ENCODE measurements at places on chromosomes 4 and X. TPM values are rescaled to one million over a fixed set of nuclear protein-coding genes. Genes with fewer than 3 reads are reported as not detected.

SMAD1 gene
- total RNA-seq, result 25.2 TPM

NLGN4X gene
- 1.4 TPM for total RNA-seq

CENPVL2 gene
- total RNA-seq, result not detected

CT45A1 gene
- total RNA-seq, result not detected

ATOH1 gene
- not detected for total RNA-seq

SULT1E1 gene
- total RNA-seq, result 146 TPM

IL3RA gene
- 21.6 TPM for total RNA-seq

CPE gene
- total RNA-seq, result 17.1 TPM

PPARGC1A gene
- total RNA-seq, result 8.6 TPM

LDOC1 gene
- 20.1 TPM for total RNA-seq

- peak; percentile 82 for DNase-seq
Observed at GRCh38 chrX:103533511-103534216, 14.4 kb upstream of the RAB40A start.

DNA sequence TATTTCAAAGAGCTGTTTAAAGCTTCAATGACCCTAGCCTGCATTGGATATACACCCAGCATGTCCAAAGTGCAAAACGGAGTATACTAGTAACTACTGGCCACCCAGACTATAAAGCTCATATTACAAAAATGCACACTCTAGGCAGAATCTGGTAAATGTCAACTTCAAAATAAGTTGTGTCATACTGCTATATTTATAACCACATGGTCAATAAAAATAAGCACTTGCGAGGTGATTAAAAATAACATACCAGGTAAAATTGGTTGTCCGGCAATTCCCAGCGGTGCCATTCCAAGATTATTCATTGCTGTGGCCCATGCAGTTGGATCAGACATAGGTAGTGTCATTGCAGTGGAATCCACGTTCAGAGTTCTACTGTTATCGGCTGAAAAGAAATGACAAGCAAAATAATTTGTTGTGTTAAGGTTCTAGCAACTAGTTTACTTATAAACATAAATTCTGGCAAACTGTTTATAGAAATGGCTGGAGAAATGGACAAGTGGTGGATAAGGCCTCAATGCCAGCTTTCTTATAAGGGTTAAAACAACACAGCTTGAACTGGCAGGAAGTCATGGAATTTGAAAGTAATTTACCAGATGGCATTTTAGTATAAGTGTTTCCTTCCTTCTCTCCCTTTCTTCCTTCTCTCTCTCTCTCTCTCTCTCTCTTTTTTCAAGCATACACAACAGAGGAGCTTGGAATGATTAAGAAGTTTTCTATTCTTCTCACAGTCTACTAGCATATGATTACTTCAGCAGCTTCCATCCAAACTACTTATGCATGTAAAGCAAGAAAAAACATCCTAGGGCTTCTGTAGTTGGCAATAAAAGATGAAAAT is 199.9 kb downstream of the ENOX2 start:
- peak; percentile 20 for DNase-seq

DNA sequence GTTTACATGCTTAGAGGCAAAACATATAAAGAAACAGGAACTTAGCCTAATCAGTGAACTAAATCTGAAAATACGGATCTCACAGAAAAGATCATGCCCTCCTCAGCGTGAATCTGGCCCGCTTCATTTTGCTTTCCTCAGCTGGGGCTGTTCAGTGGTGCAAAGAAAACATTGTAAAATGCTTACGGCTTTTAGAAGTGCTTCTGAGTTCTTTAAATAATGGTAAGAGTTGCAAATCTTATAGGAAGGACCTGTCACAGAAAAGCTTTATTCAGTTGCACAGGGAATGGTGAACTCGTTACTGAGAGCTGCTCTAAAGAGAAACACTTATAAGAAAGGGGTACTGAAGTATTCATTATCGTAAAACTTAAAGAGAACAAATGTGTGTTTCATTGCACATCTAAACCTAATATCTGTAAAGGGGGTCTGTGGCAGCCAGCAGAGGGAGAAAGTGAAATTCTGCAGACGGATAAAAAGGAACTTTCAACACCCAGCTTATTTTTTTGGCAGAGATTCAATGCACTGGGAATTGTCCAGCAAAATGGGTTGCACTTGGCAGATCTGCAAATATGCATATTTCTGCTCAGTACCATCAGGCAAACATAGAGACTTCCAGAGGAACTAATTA is 139.2 kb upstream of the ANK2 start:
- peak; percentile 92 for DNase-seq

DNA sequence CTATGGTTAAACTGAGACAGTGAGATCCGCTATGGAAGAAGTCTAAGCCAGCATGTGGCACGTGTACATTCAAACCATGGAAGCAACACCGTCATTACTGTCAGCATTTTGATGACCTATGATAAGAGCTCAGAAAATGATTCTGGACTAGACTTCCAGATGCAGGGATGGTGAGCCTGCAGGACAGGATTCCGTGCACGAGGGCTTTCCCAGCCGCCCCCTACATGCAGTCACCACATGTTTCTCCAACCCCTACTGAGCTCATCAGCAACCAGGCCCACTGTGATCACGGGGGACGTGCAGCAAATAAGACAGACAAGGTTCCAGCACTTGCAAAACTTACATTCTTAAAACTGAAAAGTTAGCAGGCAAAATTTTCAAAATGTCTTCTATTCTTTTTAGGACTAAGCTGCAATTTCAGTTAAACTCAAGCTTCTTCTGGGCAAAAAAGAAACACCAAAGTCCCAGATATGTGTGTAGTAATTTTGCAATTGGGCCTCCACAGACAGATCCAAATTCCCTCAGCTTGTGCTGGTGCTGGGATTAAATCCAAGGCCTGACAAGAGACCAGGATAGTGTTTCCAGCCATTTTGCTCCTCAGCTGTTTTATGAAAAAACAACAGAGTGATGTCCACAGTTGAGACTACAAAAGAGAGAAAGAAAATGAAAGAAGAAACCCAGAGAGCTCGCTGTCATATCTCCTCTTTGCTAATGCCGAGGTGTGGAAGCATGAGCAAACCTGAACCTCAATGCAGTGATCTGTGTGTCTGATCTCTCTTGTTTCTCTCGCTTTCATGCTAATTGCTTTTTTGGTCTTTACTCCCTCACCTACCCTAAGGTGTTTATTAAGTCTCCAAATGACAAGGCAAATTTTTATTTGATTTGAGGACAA is 118.2 kb downstream of the AFAP1 start:
- DNase-seq, result peak; percentile 41

GRCh38 chr4:157226035-157226434 is 5.5 kb downstream of the GRIA2 start:
- DNase-seq, result no peak

GRCh38 chr4:186826846-186827533 is 103.3 kb upstream of the FAT1 start:
- DNase-seq, result no peak

- no peak for DNase-seq
Observed at GRCh38 chrX:71994601-71995000, 84.0 kb downstream of the NHSL2 start.

- DNase-seq, result peak; percentile 8
Observed at GRCh38 chr4:107050525-107051135, 14.5 kb upstream of the DKK2 start.

- no peak for DNase-seq
Observed at GRCh38 chr4:48223633-48224295, 45.9 kb downstream of the TEC start.

GRCh38 chr4:85476381-85476780 is 1.4 kb downstream of the ARHGAP24 start:
- no peak for DNase-seq

GRCh38 chr4:111074523-111075114 is 451.7 kb upstream of the PITX2 start:
- DNase-seq, result no peak

GRCh38 chr4:61406677-61407076 is 206.6 kb downstream of the ADGRL3 start:
- DNase-seq, result no peak

GRCh38 chrX:80282535-80282934 is 137.7 kb upstream of the TENT5D start:
- no peak for DNase-seq

DNA sequence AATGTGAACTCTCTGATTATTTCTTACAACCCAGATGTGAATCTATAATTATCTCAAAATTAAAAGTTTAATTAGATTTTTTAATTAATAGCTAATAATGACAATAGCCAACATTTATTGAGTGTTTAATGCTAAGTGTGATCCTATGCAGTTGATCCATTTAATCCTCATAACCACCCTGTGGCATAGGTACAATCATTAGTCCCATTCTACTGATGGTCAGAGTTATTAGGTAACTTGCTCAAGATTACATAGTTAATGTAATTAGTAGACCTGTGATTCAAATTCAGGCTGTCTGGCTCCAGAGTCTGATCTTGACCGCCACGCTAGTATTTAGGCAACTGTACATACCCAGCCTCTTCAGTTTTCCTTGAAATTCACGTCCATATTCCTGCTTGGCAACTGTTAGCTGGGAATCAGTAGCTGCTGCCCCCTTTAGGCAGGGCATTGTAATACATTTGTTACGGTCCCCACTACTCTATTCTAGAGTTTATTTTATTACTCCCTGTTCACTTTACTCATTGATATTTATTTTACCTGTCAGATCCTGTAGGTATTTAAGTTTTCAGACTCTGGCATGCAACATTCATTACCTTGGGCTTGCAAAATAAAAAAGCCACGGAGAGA is 20.6 kb upstream of the TEC start:
- DNase-seq, result no peak

DNA sequence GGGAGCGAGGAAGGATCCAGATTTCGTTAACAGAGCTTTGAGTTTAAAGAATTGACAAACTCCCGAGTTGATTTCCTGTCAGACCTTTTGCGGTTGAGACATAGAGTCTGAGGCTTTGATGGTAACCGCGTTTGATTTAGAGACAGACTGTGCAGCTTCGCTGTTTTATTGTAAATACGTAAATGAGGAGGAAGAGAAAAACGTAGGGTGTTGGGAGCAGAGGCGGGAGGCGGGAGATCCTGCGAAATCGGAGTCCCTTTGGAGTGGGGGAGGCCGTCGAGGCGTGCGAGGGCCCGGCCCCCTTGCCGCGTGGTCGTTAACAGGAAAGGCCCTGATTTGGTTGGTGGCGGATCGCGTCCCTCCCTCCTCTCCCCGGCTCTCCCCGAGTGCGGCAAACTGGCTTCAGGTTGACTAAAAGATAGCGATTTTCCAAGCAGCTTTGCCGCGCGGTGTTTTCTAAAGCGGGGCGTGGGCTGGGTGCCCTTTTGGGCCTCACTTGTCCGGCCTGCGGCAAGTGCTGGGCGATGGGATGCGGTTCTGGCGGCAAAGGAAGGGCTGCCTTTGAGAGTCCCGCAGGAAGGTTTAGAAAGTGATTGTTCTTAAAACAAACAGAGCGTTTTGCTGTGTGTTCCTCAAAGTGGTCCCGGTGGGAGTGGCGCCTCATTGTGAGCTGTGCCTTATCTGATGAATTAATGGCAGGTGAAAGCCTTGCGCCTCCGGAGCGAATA is 857 bp downstream of the SCML1 start:
- peak; percentile 65 for DNase-seq

- no peak for DNase-seq
Observed at GRCh38 chr4:158130204-158130603, 42.6 kb downstream of the GASK1B start.

GRCh38 chr4:169311643-169312365 is 41.0 kb upstream of the SH3RF1 start:
- peak; percentile 31 for DNase-seq

DNA sequence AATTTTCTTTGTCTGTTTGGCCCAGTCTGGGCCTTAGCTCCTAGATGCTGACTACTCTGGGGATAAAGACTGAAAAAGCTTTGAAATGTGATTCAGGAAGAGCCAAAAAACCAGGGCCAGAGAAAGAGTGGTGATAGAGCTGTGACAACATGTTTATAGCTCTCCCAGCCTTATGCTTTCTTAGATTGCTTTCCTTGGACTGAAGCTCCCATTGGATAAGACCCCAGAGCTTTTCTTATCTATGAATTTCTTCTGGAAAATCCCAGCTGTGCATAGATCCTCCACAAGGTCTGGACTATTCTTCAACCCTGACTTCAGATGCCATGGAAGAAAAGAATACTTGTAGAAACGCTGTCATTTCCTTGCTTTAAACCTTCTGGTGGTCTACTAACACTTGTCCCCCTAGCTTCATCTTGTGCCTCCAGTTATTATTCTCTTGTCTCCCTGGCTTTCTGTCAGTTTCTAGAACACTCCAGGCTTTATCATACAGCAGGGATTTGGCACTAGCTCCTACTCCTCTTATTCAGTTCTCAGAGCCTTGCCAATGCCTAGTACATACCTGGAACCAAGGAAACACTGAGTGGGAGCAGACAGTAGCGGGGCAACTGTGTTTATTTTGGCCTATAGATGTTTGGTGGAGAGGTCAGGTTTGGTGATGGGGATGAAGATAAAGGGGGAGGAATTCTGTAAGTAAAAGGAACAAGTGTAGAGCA is 57.1 kb upstream of the TEX13D start:
- DNase-seq, result no peak

DNA sequence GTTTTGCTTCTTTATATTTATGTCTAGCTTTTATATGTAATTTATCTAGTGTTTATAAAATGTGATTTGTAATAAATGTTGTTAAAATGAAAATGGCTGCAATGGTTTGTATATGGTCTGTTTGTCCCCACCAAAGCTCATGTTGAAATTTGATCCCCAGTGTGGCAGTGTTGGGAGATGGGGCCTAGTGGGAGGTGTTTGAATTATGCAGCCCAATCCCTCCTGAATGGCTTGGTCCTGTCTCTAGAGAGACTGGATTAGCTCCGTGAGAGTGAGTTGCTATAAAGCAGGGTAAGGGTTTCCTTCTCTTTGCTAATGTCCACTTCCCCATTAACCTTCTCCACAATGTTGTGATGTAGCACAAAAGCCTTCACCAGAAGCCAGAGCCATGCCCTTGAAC is 30.0 kb upstream of the JADE3 start:
- no peak for DNase-seq

DNA sequence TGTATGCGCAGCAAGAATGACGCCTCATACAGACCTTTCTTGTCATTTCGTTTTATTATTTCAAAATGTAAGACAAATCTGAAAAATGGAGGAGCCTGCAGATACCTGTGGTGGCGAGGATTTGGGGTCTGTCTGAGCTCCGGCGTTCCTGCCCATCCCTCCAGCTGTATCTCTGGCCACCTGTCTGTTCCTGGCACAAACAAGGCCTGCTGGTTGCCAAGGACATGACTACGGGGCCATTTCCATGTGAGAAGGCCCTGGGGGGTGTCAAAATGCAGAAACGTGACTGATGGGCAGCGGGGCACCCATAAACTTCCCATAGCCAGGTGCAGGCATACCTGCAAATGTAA is 591 bp upstream of the TSPAN7 start:
- DNase-seq, result no peak

GRCh38 chr4:112023402-112023950 is 121.8 kb upstream of the FAM241A start:
- DNase-seq, result peak; percentile 32

- no peak for DNase-seq
Observed at GRCh38 chr4:25271866-25272265, 38.0 kb downstream of the PI4K2B start.

DNA sequence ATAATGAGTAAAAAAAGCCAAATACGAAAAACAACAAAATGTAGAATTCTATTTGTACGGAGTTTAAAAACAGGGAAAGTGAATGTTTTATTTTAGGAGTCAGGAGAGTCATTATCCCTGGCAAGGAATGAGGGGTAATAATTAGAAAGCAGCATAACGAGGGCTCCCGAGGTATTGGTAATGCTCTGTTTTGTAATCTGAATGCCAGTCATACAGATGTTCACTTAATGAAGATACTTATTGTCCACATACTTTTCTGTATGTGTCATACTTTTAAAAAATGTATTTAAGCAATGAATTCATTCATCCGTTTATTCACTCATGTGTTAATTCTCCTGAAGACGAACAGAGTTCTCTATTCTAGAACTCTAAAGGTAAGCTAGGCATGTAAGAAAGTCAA is 87.8 kb upstream of the BMP2K start:
- no peak for DNase-seq

All from lung (tissue), 17 donors.